Cerebellar nuclear complex (tissue), 1 donor: ENCODE measurements at places on chromosomes 2 and 18.

DNA sequence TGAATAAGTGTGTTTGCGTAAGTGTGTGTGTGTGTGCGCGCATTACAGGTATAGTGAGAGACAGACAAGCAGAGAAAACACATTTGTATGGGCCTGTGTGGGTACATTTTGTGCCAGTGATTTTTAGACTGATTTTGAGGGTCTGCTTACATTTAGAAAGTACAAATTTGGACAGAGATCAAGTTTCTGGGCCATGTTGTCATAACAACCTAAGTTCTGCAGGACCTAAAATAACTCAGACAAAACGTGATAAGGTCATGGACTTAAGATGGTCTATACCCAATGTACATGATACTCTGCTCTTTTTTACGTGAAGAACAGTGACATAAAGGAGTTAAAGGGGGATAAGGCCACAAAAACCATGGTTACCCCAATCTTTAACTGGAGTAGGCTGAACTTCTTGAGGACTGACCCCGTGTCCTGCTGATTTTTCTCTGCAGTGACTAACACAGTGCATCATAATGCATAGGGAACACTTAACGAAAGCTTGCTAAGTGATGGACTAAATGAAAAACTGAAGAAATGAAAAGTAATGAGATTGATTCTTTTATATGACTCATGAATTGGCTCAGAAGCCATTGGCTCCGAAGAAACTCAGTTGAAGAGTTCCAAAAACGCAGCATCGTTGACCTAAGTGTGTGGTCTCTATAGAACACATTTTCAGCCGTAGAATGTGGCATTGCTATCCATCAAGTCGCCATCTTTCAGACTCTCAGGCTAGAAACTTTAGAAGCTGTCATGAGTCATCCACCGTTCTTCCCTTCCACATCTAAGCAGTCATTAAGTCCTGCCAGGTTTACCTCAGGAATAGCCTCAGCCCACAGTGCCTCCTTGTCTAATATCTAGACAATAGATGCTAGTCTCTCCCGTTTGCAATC, 61.6 kb upstream of the NCOA1 start:
- no peak for DNase-seq

- DNase-seq: no peak
Measured at GRCh38 chr18:67770520-67770919, 254.0 kb upstream of the DSEL start.

DNA sequence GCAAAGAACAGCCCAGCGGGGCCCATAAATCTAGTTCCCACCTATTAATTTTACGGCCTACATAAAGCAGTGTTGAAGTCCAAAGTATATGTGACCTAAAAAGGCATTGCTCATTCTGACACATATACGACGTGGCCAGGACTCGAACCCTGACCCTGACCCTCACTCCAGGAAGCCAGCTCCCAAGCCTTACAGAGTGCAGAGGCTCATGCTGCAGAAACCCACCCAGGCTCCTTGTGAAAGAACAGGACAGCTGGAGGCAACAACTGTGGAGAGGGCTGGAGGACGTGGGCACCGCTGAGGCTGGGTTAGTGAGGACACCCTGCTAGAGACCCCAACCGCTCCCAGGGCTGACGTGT, 221.6 kb downstream of the CYP26B1 start:
- no peak for DNase-seq

- no peak for DNase-seq
Measured at GRCh38 chr2:128639693-128640092, 321.0 kb upstream of the HS6ST1 start.

DNA sequence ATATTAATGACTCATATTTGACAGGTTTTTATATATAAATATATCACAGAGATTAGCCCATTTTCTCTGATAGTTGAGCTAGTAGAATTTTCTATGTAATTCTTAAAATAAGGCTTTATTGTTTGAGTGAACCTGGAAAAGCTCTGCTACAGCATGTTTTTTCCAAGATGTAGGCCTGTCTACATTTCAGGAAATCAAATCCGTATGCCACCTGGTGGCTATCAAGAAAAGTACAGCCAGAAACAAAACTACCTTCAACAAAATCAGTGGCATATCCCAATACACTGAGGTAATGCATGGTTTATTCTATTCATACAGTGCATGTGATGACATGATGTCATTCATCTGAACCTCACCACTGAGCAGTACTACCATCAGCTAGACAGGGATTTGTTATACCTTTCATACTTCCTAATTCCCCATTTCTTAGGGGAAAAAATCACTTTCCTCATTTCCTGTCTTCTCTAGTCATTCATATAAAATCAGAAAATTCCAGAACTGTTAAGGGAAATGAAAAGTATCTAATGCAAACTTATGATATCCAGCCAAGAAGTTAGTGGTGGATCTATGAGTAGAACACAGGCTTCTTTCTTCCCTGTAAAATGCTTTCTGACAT, 310.4 kb upstream of the SYT4 start:
- DNase-seq: no peak

GRCh38 chr2:203122317-203122986, 107.8 kb downstream of the NBEAL1 start:
- DNase-seq: no peak

DNA sequence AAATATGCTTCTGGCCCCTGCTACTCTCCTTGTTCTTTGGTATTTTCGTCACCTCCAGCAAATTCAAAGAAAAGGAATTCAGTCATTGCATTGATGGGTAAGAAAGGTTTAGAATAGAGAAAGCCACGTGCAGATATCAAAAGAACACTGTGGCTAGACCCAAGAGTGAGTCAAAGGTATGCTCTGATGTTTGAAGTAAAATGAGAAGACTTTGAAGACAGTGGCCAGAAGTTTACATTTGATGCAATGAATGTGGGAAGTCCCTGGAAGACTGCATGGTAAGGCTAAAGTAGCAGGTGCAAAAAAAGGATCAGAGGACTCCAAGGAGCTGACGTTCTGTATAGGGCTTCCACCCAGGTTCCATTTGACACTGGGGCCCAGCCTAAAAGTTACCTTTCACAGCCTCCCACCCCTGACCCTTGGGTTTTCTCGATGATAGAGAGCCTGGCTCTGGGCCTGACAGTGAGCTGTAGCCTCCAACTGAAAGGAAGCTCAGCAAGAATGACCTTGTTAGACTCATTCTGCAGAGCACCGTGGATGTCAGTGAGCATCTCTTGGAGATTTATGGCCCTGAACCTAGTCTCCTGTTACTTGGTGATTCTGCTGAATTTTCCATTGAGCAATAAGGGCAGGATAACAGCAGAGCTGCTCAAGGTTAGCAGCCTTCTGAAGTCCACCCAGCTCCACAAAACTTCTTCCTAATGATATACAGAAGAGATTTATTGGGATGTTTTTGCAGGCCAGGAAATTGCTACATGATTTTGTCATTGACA, 223.7 kb upstream of the RBBP8 start:
- DNase-seq: no peak

DNA sequence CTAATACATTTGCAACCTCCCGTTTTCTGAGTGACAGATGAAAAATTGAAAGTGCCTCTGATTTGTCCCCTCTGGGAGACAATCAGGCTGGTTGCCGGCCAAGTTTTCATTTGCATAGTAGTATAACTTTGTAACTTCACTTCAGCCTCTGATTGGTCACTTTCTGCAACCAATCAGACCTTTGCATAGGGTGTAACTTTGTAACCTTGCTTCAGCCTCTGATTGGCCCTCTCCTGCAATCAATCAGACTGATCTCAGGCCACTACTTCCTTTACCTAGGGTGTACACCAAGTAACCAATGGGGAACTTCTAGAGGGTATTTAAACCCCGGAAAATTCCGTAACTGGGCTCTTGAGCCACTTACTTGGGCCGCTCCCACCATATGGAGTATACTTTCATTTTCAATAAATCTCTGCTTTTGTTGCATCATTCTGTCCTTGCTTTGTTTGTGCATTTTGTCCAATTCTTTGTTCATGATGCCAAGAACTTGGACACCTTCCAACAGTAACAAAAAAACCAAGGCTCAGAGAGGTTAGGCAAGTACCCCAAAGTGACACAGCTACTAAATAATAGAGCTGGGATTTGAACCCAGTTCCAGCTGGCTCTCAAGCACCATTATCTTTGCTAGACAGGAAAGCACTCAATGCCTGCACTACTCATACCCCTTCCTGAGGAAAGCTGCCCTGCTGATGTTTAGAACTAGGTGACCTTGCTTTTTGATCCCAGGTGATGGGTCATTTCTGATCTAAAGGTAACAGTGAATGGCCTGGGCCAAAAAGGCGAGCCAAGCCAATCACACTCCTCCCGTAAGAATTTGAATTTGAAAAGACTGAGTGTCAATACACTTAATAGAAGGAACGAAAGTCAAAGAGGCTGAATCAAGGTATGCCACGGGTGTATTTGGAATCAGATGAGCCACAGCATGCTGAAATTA, 10.9 kb upstream of the MYOM1 start:
- no peak for DNase-seq

GRCh38 chr2:105140240-105140568, 101.3 kb upstream of the GPR45 start:
- DNase-seq: no peak

- no peak for DNase-seq
Measured at GRCh38 chr2:214376618-214377285, 34.1 kb upstream of the VWC2L start.

- DNase-seq: no peak
Measured at GRCh38 chr2:25749676-25750075, 76.3 kb upstream of the DTNB start.

DNA sequence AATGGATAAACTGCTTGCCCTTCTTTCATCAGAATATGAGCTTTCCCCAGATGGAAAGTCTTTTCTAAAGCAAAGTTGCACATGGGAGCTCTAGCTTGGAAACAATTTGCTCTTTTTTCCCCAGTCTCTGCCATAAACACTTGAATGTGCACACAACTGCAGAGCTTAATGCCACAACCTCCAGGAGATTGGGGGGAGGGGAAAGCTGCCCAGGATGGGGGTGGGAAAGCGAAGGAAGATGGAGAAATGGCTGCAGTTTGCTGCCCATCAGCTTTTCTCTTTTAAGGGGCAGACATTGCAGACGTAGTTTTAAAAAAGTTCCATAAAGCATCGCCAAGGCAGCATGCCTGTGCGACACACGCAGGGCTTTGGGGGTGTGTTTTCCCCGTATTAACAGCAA, 1.5 kb downstream of the ACKR3 start:
- no peak for DNase-seq

- DNase-seq: no peak
Measured at GRCh38 chr2:12612671-12613070, 104.1 kb upstream of the TRIB2 start.

- DNase-seq: no peak
Measured at GRCh38 chr2:193334401-193334800, 1139.7 kb upstream of the TMEFF2 start.

GRCh38 chr2:240836781-240837467, 16.9 kb upstream of the KIF1A start:
- no peak for DNase-seq

DNA sequence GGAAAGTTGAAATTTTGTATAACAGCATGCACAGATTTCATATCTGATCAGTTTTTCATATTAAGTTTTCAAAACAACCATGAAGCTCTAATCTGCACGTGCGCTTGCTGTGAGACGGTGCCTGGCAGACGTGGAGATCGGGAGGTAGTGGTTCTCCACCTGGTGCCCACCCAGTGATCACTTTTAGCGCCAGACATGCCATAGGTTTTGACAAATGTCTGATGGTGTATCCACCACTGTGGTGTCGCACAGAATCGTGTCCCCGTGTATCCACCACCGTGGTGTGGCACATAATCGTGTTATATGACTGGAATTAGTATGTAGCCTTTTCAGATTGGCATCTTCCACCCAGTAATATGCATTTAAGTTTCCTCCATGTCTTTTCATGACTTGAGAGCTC, 40.9 kb upstream of the KCNG2 start:
- DNase-seq: no peak

GRCh38 chr2:10377052-10377746, 70.9 kb downstream of the ODC1 start:
- DNase-seq: no peak
